NCI-H146 (cell line): ENCODE measurements at places on chromosomes 5 and 9.

DNA sequence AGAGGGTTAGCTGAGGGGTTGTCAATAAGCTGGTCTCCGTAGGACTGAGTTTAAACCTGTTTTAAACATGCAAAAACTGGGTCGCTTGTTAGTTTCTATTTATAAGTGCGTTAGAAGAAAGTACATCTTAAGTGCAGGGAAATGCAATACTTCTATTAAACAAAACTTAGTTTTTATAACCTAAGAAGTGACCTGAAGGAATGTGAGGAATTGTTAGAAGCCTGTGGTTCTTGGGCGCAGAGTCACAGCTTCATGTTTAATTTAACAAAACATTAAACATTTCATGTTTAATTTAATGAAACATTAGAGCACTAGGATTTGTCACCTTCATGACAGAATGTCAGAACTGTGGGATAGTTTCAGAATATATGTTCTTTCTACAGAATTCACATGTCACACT is 469.2 kb upstream of the WWC1 start:
- DNase-seq, result no peak

DNA sequence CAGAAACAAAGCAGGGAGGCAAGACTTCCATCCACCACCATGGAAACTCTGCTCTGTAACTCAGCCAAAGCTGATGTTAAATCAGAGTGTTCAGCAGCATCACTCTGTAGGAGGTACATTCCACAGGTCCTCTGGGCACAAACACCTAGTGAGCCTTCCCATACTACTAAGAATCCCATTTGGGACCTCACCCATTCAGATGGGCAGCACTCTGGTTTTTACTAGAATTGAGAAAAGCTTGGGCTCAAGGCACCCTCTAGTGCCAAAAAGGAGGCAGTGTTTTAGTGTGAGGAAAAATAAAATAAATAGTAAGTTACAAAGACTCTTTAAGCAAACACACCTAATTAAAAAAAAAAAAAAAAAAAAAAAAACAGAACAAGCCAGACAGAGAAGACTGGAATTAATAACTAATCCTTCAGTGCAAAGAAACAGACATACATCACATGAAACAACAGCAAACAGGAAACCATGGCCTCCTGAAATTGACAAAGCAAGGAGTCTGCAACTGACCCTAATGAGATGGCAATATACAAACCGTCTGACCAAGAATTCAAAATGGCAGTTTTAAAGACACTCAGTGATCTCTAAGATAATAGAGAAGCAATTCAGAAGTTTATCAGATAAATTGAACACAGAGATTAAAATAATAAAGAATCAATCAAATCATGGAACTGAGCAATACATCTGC is 159.5 kb downstream of the GNA14 start:
- DNase-seq, result no peak

DNA sequence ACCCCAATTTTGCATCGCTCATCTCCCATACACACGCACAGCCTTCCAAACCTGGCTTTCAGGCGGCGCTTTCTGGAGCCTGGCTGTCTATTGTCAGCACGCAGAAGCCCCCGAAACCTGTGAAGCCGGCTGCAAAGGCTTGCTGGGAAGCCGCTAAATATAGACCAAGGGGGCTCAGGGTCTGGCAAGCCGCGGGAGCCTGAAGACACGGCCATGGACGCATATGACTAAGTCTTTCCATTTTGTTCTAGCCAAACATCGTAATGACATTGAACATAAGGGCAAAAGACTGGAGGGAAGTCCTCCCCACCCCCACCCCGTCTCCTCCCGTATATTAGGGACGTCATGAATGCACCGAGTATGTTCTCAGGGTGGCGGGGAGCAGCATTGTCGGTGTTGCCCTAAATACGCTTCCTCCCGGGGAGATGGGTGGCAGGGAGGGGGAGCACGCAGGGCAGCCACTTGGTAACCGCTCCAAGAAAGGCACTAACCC is 1.1 kb downstream of the CTNND2 start:
- no peak for DNase-seq

GRCh38 chr5:77923666-77924065 is 147.5 kb upstream of the TBCA start:
- DNase-seq, result peak; percentile 52

- DNase-seq, result no peak
Observed at GRCh38 chr5:135012951-135013391, 21.1 kb downstream of the PITX1 start.

DNA sequence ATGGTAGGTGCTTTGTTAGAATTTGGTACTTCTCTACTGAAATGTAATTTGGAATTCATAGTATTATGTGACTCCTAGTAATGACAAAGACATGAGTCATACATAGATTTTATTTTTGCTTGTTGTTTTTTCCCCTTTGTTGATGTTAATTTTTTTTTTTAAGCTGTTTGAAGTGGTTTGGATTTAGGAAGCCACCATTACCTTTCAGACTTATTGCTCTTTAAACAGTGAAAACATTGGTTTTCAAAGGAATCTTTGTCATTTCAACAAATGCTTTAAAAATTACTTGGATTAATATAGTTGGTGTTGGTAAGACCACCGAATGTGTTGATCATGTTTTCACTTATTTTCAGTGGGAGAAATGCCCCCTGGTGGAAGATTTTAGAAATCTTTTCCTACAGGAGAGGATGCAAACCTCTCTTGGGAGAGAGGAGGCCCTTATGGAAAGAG is 170.1 kb upstream of the PITX1 start:
- peak; percentile 8 for DNase-seq

- no peak for DNase-seq
Observed at GRCh38 chr5:60594715-60595477, 105.1 kb downstream of the DEPDC1B start.

DNA sequence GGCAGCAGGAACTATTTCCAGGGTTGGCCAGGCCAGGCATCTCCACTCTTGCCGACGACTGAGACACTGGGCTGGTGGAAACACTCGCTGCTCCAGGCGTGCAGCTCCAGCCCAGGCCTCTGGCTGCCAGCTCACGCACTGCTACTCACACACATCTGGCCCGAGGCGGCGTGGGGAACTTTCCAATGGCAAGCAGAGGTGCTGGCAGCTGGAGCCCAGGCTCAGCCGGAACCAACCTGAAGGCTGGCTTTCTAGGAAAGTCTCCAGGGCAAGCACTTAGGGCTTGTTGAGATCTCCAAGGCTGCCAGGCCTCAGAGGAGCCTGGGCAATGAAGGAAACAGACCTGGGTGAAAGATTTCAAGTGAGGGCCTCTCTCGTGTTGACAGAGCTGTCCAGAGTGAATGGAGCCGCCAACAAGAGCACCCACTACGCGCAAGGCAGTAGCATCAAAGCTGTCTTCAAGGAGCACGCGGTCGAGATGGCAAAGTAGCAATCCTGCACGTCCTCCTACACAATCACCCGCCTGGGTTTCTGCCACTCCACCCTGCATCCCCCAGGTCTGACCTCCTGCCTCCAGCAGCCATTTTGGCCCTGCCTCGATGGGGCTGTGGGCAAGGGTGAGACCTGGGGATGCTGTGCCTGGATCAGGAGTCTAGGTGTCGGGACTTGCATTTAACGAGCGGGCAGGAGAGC is 14.4 kb downstream of the SH3PXD2B start:
- DNase-seq, result no peak
